Stimulated activated CD8-positive, alpha-beta memory T cell treated with anti-CD3 and anti-CD28 coated beads, Interleukin-7, amount 100 ng/mL, for 24 hours (primary cell): ENCODE measurements at places on chromosomes 1 and 21.

DNA sequence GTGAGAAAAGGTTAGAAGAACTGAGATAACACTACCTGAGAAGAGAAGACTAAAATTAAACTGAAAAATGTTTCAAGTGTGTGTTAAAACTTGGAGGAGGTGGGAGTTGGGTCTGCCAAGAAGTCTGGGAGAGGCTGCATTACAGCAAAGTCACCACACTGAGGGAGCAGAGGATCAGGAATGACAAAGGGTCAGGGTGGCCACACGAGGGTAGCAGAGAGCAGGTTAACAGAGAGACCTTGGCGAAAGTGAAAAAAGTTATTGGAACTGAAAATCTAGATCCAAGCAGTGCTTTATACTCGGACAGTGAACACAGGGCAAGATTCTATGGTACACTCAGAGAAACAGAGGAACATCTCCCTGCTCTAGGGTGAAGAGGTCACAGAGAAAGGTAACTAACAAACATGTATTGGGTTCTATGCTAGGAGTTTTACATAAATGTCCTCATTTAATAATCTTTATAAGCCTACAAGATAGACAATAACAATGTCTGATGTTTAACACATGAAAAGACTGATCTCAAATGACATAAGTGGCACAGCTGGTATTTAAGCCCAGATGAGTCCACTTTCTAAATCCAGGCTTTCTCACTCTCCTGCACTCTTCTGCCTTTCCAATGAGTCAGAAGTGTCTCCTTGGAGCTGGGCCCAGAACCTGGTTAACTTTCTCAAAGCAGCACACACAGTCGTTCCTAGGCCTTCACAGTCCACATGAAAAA, 10.3 kb upstream of the CADM3 start:
- DNase-seq: peak; percentile 33

DNA sequence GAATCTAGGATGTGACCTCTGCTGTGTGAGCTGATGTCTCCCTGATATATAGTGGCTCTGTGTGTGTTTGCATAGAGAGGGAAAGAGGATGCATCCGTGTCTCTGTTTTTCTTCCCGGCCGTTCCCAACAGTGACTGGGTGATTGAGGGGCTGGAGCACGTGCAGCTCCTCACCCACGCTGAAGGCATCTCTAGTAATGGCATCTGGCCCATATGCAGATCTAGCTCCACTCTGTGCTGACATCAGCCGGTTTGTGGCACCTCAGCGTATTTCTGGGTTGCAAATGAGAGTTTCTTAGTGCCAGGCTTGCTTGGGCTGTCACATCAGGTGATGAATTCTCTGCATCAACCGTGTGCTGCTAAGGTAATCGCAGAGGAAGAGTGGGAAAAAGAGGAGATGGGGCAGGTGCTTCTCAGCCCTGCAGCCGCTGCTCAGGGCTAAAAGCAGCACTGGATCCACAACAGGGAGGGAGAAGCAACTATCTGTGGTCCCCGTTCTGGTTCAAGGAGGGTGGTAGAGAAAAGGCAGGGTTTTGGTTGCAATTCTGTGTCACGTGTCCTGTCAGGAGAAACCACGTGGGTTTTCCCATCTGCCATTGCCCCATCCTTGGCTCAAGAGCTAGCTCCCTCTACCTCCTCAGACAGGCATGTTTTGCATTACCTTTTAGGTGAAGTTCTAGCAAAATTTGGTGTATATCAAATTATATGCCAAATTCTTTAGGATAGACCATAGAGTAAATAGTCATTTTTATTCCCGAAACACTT, 282.9 kb downstream of the PBX1 start:
- DNase-seq: no peak

- no peak for DNase-seq
Measured at GRCh38 chr1:17235135-17235885, 13.6 kb upstream of the PADI3 start.

GRCh38 chr1:36855699-36856494, 178.4 kb downstream of the GRIK3 start:
- no peak for DNase-seq

DNA sequence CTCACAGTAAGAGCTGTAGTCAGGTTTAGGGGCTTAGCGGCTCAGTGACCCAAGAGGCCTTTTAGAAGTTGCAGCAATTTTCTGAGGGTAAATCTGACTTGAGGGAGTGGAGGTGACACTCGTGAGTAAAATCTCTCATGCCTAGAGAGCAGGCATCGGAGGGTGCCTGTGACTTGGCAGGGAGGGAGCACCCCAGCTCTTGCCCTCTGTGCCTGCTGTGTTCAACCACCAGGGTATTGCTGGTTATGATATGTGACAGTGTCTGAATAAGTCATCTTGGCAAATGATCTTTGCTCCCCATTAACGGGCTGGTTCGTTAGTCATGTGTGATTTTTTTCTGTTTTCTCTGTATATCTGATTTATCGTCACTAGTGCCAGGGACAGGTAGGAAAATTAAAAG, 5.9 kb downstream of the MAN1C1 start:
- DNase-seq: no peak

- no peak for DNase-seq
Measured at GRCh38 chr1:199742547-199742946, 285.0 kb upstream of the NR5A2 start.

DNA sequence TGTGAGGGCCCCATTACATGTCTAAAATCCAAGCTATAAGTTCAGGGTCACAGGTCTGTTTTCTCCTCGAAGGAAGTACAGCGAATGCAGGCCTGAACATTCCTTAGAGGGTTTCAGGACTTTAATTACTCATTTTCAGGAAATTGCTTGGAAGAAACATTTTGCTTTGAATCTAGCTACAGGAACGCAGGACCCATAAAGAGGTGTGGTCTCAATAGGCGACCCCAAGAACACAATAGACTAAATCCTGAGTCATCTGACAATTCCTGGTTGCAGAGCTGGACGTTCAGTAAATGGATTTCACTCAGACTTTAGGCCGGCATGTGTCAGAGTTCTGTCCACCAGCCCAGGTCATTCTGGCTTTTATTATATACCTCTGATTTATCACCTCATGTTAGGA, 1.0 kb upstream of the ERG start:
- no peak for DNase-seq

DNA sequence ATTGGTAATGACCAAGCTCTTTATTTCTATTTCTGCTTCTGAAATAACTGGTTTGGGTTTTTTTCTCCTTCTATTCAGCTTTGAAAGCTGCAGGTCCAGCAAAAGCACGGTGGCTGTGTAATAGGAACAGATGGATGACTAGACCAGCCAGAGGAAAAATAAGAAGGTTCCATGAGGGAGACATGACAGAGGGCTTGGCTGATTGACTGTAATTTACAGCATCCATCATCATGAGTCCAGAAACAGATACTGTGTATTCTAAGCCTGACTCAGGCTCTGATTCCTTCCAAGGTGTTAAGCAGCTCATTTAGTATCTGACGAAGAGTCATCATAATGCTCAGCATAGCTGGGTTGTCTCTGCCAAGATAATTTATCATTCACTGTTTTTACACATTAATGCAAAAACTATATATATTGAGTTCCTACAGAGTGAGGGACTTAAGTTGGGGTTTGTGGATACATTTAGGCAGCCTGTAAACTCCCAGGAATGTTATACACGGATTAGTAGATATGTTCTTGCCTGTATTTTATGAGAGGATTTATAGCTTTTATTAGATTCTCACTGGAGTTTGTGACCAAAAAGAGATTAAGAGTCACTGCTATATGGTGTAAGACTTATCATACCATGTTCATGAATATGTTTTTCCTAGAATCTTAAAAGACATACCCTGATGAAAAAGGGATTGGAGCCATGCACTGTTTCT, 72.6 kb downstream of the SGIP1 start:
- DNase-seq: no peak

- DNase-seq: no peak
Measured at GRCh38 chr1:58064166-58064565, 482.4 kb downstream of the OMA1 start.

DNA sequence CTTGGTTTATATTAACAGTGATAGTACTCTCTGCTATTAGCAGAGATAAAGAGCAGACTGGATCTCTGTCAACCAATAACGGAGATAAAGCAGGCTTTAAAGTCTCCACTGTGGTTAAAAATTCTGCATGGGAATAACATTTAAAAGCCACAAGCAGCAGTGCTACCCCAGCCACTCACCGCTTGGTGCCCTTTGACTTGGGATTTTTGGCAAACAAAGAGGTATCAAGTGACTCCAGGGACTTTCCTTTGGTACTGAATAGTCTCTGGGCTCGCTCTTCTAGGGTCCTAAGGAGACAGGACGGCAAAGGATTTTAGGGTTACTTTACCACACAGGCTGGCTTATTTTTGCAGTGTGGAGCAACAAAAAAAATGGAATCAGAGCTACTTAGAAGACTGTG, 11.3 kb downstream of the SF3A3 start:
- DNase-seq: no peak

- DNase-seq: no peak
Measured at GRCh38 chr1:241408170-241408569, 51.2 kb upstream of the RGS7 start.

- no peak for DNase-seq
Measured at GRCh38 chr1:29631361-29631760, 395.0 kb downstream of the PTPRU start.

DNA sequence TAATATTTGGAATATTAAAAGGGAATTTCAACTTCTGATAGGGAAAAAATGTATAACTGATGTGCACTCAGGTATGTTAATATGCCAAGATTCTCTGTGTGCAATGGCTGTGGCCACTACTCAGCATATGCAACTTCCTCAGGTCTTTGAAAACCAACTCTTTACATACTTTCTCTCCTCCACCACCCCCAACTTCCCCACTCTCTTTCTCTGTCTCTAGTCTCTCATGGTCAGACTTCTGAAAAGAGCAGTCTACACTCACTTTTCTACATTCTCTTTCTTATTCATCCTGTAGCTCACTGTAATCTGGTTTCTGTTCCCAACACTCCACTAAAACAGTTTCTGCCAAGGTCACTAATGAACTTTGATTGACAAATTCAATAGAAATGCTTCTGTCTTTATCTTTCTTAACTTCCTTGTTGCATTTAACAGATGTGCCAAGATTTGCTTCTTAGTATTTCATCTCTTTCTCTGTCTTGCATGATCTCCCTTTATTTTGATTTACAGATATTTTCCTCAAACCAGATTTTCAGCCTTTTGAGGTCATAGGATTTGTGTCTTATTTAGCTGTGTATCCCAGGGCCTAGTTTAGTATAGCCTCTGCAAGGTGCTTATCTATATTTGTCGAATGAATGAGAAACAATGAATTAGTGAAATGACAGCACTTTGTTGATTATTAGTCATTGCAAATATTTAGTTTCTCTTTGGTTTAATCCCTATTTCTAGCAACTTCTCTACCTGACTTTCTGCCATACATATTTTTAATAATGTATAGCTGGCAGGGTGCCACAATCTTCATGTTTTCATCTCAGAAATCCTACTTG, 168.9 kb downstream of the LMO4 start:
- no peak for DNase-seq

DNA sequence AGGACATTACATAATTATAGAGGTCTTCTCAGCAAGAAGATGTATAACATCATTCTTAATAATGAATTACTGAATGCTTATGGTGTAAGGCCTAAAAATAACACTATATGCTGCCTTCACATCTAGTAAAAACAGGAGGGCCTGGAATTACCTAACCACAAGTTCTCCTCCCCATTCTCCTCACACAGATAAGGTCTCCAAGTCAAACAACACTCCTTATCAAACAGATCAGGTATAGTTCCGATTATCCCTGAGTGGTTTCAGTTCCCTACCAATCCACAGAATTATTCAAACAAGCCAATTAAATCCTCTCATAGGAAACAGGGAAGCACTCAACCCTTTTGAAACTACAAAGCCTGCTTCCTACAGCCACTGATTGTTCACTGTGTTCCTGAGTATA, 4.0 kb upstream of the AGBL4 start:
- DNase-seq: no peak

GRCh38 chr1:39988618-39989343, 33.8 kb downstream of the MFSD2A start:
- no peak for DNase-seq

- DNase-seq: no peak
Measured at GRCh38 chr1:99652881-99653281, 7.0 kb downstream of the PALMD start.

GRCh38 chr1:17682400-17682799, 72.7 kb upstream of the ACTL8 start:
- no peak for DNase-seq

- no peak for DNase-seq
Measured at GRCh38 chr1:12714710-12715475, 1.0 kb upstream of the AADACL3 start.

GRCh38 chr1:237975376-237975775, 84.7 kb upstream of the ZP4 start:
- DNase-seq: no peak

- no peak for DNase-seq
Measured at GRCh38 chr1:116766616-116767469, 12.6 kb downstream of the CD2 start.

DNA sequence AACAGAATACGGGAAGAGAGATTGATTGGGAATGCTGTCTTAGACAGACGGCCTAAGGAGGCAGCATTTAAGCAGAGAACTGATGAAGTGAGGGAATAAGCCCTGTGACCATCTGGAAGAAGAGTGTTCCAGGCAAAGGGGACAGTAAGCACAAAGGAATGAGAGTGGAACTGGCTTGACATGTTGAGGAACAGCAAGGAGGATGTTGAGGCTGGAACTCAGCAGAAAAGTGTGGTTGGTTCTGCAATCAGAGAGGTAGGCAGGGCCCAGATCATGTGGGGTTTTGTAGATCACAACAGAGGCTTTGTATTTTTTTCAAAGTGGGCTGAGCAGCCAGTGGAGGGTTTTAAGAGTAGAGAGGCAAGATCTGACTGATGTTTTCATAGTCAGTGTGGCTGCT, 157.4 kb downstream of the DNM3 start:
- DNase-seq: no peak

GRCh38 chr1:23533246-23534023, 2.4 kb upstream of the E2F2 start:
- no peak for DNase-seq
